Stimulated activated CD8-positive, alpha-beta memory T cell treated with anti-CD3 and anti-CD28 coated beads, Interleukin-15, amount 100 ng/mL, for 4 hours (primary cell): ENCODE measurements at places on chromosomes 2 and 18.

GRCh38 chr18:27719680-27720079 is 457.2 kb downstream of the CDH2 start:
- DNase-seq: no peak

GRCh38 chr2:63738019-63738418 is 103.7 kb upstream of the UGP2 start:
- DNase-seq: no peak

DNA sequence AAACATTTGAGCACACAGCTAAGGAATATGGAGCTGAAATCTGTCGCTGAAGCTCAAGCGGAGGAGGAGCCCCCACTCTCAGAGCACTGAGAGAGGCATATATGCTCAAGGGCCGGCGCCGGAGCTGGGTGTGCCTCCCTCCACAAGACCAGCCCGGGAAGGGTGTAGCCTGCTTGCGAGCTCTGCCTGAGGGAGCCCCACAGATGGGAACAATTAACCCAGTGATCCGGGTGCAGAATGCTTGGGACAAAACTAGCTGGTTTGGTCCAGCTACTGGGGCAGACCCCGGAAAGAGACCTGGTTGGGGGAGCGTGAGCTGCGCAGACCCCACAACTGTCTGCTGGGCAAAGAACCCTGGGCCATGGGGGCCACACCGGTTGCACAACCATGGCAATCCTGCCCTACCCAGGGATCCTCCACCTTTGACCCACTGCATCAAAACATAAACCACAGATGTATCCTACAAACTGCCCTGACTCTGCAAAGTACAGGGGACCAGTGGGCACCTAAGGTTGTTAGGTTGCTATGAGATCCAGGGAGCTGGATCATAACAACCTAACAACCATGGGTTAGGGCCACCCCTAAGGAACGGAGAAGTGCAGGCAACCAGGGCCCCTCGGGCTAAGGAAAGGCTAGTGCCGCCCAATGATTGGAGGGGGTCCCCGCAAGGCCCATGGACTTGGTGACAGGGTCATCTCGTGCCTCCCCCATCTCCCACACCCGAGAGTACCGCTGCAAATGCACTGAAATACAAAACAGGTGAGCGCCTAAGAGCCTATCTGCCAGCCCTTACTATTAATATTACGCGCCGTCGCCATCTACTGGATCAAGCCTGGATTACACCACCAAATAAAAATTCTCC is 53.4 kb upstream of the SCN1A start:
- DNase-seq: no peak

GRCh38 chr18:47323158-47323557 is 71.7 kb upstream of the SKOR2 start:
- DNase-seq: no peak

- DNase-seq: no peak
Measured at GRCh38 chr18:66792466-66792865, 188.6 kb upstream of the CDH19 start.

DNA sequence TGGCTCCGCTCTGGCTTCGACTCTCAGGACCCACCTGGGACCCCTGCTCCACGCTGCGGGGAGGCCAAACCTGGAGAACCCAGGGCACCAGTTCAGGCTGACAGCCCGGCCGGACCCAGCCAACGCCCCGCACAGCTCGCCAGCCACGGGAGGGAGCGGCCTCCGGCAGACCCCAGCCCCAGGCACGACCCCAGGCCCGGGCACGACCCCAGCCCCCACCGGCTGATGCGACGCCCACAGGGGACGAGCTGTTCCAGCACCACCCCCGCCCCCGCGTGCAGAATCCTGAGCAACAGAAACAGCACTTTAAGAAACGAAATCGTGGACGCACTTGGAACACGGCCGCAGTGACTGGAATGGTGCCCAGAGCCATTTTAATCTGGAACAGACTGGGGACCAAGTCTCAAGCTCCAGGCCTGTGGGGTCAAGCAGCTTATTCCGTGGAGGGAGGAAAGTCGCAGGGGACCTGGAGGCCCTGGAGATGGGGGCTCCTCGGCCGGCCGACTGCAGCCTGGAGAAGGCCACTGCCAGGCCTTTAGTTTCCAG is 74.2 kb downstream of the MBP start:
- DNase-seq: no peak

DNA sequence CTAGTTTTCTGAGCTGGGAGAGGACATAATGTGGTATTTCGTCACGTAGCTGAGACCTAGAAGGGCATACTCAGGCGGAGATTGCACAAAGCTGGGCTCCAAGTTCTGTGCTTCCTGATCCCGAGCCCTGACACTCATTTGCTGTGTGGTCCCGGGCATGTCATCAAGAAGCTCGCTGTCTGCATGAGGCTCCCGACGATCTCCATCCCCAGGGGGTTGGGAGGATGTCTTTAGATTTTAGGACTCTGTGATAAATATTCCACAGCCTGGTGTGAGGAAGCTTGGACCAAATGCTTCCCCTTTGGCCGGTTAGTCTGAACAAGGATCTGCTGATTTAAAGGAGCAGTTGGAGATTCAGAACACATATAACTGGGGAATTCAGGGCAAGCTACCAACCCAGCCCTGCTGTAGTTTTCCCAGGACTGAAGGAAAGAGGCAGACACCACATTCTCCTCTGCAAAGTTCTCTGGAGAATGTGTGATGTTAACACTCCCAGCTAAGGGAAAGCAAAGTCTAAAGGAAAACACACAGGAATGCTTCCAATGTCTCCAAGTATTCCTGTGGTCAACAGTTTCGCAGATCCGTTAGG is 2.3 kb downstream of the KCNE4 start:
- DNase-seq: no peak

GRCh38 chr18:62715759-62716615 is 646 bp downstream of the PHLPP1 start:
- DNase-seq: peak; percentile 25

DNA sequence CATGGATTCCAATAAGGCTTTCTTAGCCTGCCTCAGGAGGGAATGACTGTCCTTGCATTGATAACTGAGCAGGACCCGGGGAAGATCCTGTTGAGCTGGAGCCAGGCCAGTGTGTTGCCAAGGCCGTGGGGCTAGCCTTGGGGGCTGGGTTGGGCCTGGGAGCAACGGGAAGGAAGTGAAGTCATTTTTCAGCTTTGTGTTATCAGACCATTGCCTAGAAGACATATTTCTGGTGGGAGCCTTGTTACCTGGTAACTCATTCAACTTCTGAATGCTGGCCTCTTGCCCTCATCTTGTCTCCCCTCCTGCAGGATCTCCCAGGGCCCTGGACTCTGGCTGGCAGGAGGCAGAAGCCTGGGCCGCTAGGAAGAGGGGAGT is 92.7 kb upstream of the MGAT5 start:
- no peak for DNase-seq

DNA sequence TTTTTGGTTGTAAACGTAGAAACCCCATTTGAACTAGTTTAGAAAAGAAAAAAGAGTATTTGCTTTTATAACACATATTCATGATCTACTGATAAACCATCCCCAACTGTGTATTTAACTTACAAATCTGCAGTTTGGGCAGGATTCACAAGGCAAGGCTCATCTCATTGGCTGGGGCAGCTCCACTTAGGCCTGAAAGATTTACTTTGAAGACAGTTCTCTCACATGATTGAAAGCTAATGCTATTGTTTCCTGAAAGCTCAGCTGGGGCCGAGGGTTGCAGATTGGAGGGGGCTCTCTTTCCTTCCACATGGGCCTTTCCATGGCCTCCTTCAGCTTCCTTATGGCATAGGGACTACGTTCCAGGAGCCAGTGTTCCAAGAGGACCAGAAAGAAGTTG is 47.4 kb downstream of the ARHGAP15 start:
- no peak for DNase-seq

GRCh38 chr18:62506495-62507143 is 16.2 kb upstream of the ZCCHC2 start:
- DNase-seq: no peak

GRCh38 chr2:221624475-221624874 is 52.4 kb upstream of the EPHA4 start:
- no peak for DNase-seq

DNA sequence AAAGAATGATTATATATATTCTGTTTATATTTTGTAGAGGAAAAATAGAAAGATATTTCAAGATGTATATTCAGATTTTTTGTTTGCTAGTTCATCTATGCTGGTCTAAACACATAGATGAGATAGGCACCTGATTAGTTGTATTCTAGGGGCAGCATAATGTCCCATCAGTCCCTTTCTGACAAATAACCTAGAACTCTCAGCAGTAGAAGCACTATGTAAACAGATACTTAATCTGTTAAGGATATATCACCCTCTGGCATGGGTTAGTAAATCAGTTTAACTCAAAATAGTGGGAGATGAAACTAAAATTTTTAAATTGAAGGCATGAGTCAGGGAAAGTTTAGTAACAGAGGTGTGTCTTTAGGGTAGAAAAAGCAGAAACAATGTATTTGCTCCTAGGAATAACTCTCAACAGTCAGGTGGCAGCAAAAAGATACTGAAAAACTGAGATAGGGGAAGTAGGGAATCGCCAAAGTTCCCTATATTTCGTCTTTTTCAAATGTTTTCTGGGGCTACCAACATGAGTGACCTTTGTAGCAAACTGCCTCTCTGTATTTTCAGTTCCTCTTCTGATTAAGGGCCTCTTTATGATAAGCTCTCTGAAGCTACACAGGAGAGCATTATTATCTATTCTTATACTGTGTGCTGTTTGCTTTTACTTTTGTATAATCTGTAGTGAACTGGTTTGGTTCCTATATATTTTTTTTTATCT is 5.7 kb downstream of the PPP1R1C start:
- DNase-seq: no peak

DNA sequence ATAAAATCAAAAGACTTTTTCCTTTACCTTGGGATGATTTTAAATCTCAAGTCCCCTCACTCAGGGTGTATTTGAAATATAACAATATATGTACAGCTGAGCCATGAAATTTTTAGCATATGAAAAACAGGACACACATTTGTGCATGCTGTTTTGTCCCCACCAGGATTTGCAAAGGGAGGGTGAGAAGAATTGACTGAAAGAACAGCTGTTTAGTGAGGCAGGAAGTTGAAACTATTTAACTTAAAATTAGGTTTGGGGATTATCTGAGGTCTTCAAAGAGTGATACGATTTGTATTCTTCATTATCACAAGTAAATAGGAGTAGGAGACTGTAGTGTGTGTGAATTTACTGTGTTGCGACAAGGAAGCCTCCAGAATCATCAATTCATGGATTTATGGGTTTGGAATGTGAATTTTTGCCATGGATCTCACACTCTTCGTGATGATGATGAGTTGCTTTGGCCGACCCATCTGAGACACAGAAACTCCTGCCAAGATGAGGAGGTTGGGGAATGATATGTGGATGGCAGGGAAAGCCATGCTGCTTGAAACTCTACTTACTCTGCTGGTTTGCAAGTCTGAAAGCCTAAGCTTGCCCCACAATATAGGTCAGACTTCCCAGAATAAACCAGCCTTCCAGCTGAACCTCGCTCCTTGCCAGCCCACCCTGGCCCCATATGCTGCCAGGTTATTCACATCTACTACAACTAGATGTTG is 31.0 kb upstream of the SPATS2L start:
- DNase-seq: no peak

GRCh38 chr2:134238371-134238770 is 15.5 kb upstream of the MGAT5 start:
- DNase-seq: no peak

GRCh38 chr2:182894174-182894573 is 27.7 kb upstream of the FRZB start:
- no peak for DNase-seq

DNA sequence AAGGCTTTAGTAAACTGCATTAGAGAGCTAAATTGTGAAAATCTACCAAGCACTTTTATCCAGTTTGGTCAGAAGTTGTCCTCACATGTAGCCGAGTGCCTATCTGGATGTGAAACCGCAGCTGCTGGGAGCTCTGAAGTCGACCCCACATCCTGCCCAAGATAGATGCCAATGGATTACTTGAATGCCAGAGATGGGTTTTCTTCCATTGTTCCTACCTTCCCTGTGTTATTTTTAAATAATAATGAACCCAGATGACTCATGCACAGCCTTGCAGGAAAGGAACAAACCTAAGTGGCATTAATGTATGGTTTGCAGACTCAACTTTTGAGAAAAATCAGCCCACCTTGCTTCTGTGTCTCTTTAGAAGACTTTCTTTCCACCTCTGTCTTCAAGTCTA is 408.5 kb downstream of the FBXO15 start:
- no peak for DNase-seq

- no peak for DNase-seq
Measured at GRCh38 chr2:23445450-23445868, 60.5 kb downstream of the KLHL29 start.

- DNase-seq: no peak
Measured at GRCh38 chr2:197183355-197183754, 127.2 kb downstream of the ANKRD44 start.

DNA sequence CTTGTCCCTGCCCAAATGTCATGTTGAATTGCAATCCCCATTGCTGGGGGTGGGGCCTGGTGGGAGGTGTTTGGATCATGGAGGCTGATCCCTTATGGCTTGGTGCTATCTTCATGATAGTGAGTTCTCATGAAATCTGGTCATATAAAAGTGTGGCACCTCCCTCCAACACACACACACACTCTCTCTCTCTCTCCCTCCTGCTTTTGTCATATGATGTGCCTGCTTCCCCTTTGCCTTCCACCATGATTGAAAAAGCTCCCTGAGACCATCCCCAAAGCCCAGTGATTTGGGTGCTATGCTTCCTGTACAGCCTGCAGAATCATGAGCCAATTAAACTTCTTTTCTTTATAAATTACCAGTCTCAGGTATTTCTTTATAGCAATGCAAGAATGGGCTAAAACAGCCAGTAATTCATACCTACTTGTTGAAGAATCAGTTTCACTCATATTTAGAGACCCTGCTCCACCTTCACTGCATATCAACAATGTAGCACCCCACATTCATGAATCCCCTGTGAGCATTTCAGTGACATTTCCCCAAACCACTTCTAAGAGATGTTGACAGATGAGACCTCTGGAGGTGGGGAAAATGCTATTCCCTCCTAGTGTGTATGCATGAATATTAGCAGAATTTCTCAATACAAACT is 54.8 kb upstream of the STK17B start:
- no peak for DNase-seq

DNA sequence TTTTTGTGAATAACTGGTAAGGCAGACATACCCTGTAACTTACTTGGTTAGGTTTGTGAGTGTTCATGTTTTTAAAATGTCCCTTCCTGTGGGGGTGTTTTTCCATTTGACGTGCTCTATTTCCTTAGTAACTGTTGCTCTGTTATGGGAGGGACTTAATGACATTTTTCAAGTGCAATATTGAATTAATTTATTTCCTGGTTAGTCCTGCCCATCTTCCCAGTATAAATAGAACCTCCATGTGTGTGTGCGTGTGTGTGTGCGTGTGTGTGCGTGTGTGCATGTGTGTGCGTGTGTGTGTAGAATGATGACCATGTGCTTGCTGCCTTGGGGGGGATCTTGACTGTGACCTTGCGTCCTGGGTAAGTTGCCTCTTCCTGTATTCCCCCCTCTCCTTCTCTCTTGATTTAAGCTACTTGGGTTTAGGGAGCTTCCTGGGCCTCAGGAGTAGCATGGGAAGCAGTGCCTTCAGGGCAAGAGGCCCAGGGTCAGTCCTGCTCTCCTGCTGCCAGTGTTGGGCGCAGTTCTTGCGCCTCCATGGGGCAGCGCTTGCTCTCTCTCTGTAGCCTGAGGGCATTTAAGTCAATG is 163.9 kb downstream of the LDLRAD4 start:
- no peak for DNase-seq

- no peak for DNase-seq
Measured at GRCh38 chr2:150484006-150484405, 3.5 kb downstream of the RND3 start.
